ENCODE measurements at places on chromosomes 6 and 20.

DNA sequence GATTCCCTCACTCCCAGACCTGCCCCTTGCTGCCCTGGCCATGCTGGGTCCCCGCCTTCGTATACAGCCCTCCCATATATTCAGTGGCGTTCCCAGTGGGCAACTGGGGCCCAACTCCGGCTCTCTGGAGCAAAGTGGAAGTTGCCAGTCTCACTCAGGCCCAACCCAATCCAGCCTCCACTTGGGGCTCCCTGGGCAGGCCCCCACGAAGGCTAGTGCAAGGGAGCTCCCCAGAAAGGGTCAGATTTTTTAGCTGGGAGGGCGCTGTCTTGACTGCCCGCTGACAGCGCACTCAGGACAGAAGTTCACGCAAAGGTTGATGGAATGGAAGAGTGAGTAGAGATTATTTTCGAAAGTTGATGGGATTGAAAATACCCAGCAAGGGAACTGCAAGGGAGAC is 5.9 kb downstream of the TP53TG5 start:
- DNase-seq = no peak

- DNase-seq = no peak
Observed at GRCh38 chr6:37572334-37572733, 72.6 kb upstream of the CCDC167 start.

- no peak for DNase-seq
Observed at GRCh38 chr20:57117296-57117695, 149.1 kb downstream of the BMP7 start.

DNA sequence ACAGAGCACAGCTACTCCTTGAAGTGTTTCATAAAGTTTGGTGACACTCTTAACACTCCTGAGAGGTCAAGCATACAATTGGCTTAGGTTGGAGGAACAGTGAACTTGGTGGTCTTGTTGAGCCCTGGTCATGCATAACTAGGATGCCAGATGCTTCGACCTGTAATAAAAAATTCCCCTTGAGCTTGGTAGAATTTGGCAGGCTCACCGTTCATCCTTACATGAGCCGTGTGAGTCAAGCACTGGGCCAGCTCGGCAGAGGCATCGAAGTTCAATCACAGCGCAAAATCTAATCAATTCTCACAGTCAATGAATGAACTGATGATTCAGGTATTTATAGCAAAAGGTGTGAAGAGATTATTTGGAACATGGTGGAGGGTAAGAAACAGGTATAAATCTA is 33.7 kb downstream of the CYP24A1 start:
- DNase-seq = peak; percentile 82

- DNase-seq = peak; percentile 30
Observed at GRCh38 chr20:63501818-63502670, 3.2 kb upstream of the EEF1A2 start.

GRCh38 chr6:37052027-37052628 is 46.7 kb downstream of the FGD2 start:
- no peak for DNase-seq

DNA sequence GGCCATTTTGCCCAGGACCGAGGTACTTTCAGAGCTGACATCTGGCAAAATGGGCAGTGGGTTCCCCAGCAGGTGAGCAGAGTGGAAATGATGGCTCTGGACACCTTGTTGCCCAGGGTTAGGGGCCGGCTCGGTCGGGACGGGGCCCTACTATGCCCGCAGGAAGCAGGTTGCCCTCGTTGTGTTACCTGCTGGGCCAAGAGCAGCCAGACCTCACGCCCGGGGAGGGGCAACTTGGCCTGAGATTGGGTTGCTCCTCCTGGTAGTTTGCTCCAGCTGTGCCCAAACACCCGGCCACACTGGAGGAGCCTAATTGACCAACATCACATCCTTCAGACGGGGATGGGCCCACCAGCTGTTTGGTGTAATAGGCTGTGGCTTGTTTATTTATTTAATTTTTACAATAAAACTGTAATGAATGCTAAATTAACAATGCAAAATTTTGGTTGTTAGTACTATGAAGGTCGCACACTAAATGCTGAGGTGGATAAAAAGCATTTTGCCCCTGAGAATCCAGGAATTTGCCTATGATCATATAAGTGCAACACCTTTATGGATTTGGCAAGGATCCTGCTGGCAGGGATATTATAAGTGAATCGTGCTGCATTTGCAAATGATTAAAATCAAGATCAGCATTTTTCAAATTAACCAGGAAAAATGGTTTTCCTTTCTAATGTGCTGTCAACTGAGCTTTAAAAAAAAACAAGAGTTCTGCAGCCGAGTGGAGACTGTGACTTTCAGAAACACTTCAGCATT is 26.6 kb upstream of the PCMTD2 start:
- DNase-seq = no peak

DNA sequence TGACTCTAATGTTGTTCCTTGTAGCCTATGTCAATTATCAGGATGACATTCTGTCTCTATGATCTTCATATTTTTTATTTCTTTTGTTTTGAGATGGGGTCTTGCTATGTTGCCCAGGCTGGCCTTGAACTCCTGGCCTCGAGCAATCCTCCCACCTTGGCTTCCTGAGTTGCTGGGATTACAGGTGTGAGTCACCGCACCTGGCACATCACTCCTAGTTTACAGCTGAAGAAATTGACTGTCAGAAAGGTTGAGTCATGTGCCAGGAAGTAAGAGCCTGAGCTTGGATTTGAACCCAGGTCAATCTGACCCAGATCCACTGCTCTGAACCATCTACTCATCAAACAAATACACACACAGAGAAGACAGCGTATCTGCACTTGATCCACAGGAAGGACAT is 14.4 kb downstream of the PPP1R3G start:
- peak; percentile 54 for DNase-seq

- no peak for DNase-seq
Observed at GRCh38 chr20:11719153-11719552, 198.5 kb upstream of the BTBD3 start.

GRCh38 chr20:60921022-60921622 is 330.9 kb upstream of the CDH4 start:
- peak; percentile 42 for DNase-seq

DNA sequence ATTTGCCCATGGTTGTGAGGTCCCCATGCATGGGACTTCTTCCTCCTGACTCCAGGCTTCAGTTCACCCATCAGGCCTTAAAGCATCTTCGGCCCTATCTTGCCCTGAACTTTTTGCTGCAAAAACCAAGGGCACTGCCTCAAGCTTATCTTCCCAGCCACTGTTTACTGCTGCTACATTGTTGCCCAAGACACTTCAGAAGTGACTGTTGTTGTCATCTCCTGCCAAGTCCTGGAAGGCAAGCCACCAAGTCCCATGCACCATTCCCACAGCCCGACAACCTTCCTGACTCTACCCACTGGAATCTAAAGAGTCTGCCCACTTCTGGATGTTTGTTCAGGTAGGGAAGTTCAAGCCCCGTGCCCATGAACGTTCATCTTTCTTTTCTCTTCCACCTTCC is 12.4 kb downstream of the BANF2 start:
- DNase-seq = no peak

DNA sequence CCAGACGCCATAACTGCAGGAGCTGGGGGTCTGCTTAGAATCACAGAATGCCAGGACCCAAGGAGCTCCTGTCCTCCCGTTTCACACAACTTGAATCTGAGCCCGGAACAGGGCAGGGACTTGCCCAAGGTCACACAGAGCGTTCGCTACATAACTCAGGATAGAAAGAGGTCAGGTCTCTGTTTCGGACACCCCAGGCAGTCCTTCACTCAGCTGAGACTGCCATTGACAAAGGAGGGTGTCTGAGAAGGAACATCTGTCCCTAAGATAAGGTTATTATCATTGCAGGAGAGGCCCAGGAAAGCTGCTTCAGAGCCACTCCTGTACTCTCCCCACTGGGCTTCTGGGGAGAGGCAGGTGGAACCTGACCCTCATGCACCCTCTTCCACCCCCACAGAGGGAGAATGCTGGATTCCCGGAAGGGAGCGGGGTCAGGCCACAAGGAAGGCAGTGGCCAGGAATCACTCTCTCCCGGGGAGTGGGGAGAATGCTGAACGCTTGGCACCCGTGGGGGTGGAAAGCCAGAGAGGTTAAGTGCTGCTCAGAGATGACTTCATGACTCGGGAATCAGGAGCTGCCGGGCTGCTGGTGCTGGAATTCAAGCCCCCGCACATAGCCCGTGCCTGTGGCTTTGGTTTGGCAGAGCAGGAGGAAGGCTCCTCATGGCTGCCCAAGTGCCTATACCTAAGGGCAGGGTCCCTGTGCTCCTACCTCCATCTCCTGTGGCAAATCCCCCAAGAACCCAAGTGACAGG is 10.7 kb downstream of the SDC4 start:
- peak; percentile 97 for DNase-seq

GRCh38 chr6:53983301-53983700 is 127.9 kb upstream of the MLIP start:
- peak; percentile 63 for DNase-seq

DNA sequence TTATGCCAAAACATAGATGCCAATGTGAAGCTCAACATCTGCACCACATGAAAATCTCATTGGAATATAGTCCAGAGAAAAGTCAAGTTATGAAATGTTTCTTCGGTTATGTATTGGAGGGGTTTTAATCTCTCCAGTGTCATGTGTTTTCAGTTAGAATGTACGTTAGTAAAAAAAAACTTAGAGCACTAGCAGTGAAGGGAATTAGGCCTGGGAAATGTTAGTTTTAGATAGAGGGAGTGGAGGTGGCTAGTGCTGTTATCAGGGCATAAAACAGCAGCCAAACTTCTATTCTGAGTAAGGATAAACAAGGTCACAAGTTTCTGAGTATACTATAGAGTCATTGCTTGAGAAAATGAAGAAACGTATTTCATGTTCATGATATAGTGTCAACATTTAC is 42.9 kb downstream of the HDGFL1 start:
- DNase-seq = no peak

GRCh38 chr6:133202610-133203343 is 38.4 kb upstream of the EYA4 start:
- peak; percentile 17 for DNase-seq

- DNase-seq = no peak
Observed at GRCh38 chr6:157974341-157974894, 7.2 kb upstream of the SYNJ2 start.

DNA sequence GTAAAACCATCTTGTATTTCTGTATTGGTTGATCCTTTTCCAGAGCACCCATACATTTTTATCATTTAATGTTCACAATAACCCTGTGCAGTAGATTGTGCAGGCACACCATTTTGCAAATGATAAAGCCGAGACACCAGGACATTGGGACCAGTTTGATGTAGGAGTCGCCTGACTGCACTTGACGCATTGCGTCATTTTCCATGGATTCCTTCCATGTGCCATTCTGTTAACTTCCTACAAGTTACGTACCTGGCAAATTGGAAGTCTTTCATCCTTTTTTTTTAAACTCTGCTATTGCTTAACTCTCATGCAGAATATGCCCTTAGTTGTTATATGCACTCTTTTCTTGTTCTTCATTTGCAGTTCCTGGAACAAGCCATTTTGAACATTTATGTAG is 43.0 kb downstream of the PRPH2 start:
- DNase-seq = no peak

DNA sequence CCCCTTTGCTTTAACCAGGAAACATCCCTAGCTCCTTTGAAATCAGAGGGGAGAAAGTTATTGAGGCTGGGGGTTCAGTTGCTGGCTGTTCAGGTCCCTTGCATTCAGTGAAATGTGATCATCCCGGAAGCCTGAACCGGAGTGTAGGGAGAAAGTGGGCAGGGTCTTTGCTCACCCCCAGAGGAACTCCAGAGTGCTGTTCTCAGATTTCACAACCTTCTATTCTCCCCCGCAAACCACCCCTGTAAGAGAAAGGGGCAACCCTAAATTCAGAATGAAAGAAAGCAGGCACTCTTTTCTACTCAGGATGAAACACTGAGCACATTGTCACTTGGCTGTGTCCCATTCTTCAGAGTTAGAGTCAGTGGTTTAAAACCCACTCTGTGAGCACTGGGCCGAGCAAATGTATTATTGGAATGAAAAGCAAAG is 139.8 kb downstream of the KHDC1L start:
- no peak for DNase-seq

DNA sequence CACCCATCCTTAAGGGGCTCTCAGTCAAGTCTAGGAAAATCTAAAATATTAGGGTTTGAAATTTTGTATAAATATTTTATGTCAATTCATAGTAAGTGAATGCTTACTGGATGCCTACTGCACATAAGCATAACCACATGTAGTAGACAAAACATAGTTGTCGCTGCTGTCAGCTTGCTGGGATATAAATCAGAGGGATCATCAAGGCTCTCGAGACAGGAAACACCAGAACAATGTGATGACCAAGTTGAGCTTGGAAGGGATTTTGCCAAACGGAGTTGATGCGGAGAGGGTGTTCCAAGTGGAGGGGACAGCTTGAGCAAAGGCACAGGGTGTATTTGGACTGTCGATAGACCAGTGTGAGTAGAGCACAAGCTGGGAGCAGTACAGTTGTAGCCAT is 105.8 kb upstream of the SUPT3H start:
- no peak for DNase-seq

- peak; percentile 88 for DNase-seq
Observed at GRCh38 chr20:56422076-56422823, 10.2 kb downstream of the CASS4 start.

- DNase-seq = no peak
Observed at GRCh38 chr20:38040276-38040675, 6.7 kb downstream of the RPRD1B start.

DNA sequence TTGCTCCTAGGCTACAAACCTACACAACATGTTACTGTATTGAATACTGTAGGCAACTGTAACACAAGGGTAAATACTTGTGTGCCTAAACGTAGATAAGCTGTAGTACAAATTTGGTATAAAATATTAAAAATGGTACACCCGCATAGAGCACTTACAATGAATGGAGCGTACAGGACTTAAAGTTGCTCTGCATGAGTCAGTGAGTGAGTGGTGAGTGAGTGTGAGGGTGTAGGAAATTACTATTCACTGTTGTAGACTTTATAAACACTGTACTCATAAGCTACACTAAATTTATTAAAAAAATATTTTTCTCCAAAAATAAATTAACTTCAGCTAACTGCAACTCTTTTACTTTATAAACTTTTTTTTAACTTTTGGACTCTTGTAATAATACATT is 391.6 kb downstream of the ADGRB3 start:
- DNase-seq = peak; percentile 70

DNA sequence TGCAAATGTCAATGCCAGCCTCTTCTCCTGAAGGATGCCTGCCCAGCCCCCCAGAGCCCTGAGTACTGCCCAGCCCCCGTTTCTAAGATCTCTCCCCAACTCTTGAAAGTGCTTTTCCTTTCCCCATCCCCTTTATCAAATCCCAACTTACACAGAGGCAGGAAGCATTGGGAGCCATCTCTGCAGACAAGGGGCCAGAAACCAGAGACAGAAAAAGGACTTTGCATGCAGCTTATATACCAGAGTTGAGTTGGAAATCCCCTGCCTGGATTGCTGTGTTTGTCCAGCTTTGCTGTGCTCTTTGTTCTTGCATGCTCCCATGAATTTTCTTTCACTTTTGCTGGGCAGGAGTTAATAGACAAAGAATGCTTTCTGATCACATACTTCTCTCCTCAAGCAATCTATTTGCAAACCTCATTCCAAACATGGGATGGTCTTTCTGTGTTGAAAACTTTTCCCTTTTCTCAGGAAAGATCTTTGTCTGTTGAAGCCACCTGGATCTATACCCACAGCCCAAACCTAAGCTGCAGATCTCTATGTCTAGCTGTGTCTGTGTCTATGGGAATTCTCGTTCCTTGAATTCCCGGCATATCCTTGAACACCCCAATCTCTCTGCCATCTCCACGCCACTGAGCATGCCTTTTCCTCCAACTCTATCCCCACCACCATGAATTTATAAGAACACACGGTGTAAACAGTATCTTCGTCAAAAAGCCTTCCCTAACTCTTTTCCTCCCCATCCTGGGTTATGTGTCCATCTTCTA is at the start of gene UBD:
UBD (minus strand) TSS at position 209 of the 764 bp plus-strand sequence; CDS start at position 178, 31 bp downstream.
- DNase-seq = peak; percentile 63
